Activated CD4-positive, alpha-beta T cell treated with anti-CD3 and anti-CD28 coated beads for 4 hours (primary cell): ENCODE measurements at places on chromosomes 16 and 17.

GRCh38 chr17:41326173-41327145, 10.9 kb upstream of the KRTAP17-1 start:
- no peak for DNase-seq

GRCh38 chr17:36153895-36154610, 22.4 kb downstream of the TBC1D3B start:
- no peak for DNase-seq

GRCh38 chr17:17846003-17846402, 9.2 kb upstream of the SREBF1 start:
- DNase-seq = no peak

- no peak for DNase-seq
These were observed 19.7 kb upstream of the RCVRN start for GRCh38 chr17:9924735-9925191.

- no peak for DNase-seq
These were observed 162.9 kb downstream of the SEC14L1 start for GRCh38 chr17:77303620-77304019.

- DNase-seq = no peak
These were observed 45.8 kb upstream of the ARHGAP17 start for GRCh38 chr16:25060920-25061319.

GRCh38 chr16:51818342-51818944, 667.4 kb upstream of the SALL1 start:
- no peak for DNase-seq

GRCh38 chr17:30238387-30239088, 3.0 kb upstream of the SLC6A4 start:
- DNase-seq = no peak

GRCh38 chr16:19196871-19197270, 28.8 kb downstream of the SYT17 start:
- no peak for DNase-seq

GRCh38 chr17:33964344-33964979, 290.6 kb upstream of the CCL2 start:
- no peak for DNase-seq

DNA sequence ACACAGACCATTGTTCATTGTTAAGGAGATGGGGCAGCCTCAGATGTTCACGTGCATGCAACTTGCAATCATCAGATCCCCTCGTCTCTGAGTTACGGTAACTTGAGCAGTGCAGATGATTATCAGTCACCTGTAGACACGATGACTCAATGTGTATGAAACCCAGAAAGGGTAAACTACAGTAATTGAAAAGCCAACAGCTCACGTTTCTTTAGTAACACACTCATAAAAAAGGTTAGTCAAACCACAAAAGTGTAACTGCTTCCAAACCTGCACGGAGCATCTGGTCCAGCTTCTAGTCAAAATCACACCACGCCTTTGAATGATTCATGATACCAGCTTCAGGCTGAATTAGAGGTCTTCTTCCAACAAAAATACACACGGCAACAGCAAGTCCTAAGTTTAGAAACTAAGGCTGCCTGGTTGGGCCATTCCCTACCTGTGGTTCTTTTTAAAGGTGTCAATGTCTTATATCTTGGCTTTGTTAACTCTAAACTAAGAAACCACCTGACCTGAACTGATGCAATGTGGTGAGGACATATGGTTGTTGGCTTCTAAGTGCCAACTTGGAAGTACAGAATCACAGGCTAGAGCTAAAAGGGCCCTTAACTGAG, 32.3 kb downstream of the GRB7 start:
- peak; percentile 68 for DNase-seq

DNA sequence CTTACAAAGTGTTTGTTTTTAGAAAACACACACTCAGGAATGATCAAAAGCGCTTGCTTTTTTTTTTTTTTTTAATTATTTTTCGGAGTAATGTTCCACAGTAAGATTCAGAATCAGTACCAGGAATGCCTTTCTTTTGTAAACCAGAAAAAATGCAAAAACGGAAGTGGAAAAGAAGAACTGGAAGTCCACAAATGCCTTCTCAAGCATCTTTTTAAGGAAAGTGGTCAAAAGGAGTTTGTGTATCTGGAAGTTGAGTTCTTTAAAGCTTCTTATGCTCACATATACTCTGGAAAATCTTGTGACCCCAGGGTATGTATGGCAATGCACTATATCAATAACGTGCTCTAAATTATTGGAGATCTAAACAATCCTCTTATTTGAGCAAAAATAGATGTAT, 126.0 kb downstream of the ABCA8 start:
- no peak for DNase-seq

- DNase-seq = no peak
These were observed 10.8 kb upstream of the LPCAT2 start for GRCh38 chr16:55498101-55498500.

- no peak for DNase-seq
These were observed 34.0 kb downstream of the CCDC57 start for GRCh38 chr17:82178499-82179261.

DNA sequence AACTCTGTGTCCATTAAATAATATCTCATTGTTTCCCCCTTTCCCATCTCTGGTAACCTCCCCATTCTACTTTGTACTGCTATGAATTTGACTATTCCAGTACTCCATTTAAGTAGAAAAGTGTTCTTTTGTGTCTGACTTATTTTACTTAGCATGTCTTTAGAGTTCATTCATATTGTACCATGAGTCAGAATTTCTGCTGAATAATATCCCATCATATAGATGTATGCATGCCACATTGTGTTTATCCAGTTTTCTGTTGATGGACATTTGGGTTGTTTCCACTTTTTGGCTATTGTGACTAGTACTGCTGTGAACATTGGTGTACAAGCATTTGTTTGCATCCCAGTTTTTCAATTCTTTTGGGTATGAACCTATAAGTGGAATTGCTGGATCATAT, 6.0 kb downstream of the PPM1D start:
- DNase-seq = no peak

DNA sequence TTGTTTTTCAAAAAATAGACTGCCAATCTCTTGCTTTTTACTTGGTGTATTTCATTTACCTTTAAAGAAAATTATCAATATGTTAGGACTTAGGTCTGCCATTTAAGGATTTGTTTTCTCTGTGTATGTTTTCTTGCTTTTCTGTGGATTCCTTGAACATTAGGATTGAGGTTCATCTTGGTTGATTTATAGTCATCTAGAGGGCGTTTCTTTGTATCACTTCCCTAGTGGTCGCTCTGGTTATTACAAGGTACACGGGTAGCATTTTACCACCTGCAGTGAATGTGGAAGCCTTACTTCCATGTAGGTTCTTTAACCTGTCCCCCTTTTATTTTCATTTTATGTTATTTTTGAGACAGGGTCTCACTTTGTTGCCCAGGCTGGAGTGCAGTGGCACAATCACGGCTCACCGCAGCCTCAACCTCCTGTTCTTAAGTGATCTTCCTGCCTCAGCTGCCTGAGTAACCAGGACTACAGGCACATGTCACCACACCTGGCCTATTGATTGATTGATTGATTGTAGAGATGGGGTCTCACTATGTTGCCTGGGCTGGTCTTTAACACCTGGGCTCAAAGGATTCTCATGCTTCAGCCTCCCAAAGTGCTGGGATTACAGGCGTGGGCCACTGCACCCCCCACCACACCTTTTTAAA, 35.2 kb upstream of the CBX4 start:
- peak; percentile 33 for DNase-seq

- peak; percentile 39 for DNase-seq
These were observed at the start of gene EME2 for GRCh38 chr16:1772362-1772907. Gene EME2, plus strand, starts transcription at chr16:1772810. Its CDS starts 418 bp downstream, at chr16:1773228.

- no peak for DNase-seq
These were observed 57.5 kb upstream of the DOC2B start for GRCh38 chr17:238964-239259.

DNA sequence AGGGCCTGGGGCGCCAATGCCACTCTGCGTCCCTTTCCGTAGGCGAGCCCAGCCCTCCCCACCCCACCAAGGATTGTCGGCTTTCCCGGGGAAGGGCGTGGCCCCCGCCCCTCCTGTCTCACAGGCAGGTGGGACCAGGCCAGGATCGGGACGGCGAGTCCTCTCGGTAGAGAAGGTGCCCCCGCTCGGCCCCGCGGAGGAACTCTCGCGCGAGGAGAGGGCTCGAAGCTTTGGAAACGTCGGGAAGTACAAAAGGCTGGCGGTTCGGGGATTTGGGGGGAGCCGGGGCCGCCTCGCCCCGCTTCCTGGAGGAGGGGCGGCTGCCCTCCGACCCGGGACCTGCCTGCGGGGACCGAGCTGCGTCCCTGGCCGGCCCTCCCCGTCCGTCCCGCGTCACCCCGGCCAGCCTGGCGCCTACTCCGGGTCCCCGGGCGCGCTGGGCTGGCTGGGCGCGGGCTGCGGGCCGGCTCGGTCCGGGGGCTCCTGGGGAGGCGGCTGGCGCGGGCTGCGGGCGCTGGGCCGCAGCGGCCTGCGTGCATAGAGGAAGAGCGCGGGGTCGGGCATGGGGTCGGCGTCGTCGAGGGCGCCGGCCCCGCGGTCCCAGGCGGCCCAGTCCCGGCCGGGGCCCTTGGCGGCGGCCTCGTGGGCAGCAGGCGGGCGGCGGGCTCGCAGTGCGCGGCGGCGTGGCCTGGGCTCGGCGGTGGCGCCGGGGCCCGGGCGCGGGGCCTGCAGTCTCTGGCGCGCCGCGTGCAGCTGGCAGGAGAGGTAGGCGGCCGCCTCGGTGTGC, 12.6 kb upstream of the CLUH start:
- DNase-seq = no peak

GRCh38 chr17:81239714-81240555, 817 bp downstream of the NDUFAF8 start:
- DNase-seq = peak; percentile 52

DNA sequence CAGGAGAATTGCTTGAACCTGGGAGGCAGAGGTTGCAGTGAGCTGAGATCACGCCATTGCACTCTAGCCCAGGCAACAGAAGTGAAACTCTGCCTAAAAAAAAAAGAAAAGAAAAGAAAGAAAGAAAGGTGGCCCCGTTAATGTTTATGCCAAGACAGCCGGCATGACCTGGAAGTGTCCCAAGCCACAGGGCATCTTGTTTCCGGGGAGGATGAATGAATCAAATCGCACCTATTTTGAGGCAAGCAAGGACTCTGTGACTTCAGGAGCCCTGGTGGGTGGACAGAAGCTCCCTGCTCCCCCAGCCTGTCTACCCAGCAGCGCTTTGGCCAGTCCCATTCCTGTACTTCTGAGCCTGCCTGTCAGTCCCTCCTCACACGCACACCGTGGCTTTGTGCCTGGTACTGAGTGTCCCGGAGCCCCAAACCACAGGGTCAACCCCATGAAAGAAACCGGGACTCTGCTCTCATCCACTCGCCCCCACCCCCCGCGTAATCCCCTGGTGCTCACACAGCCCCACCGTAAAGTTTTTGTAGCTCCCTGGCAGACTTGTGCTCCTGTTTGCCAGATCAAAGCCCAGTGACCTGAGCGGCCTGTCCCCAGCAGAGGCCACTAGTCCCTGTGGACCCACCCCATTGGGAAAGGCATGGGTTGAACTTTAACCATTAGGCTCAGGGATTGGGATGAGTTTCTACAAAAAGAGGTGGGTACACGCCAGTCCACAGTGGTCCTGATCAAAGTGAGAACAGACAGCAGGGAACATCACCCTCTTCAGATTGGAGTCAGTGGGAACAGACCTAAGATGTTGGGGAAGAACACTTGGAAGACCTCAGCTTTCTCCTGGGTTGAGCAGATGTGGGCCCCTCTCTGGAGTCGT, 19.3 kb downstream of the CD2BP2 start:
- no peak for DNase-seq

GRCh38 chr17:8322061-8322460, 12.0 kb downstream of the ARHGEF15 start:
- no peak for DNase-seq

- DNase-seq = no peak
These were observed 118.2 kb upstream of the ZNF750 start for GRCh38 chr17:82957961-82958561.

GRCh38 chr16:15759070-15759469, 97.8 kb downstream of the MYH11 start:
- DNase-seq = no peak

DNA sequence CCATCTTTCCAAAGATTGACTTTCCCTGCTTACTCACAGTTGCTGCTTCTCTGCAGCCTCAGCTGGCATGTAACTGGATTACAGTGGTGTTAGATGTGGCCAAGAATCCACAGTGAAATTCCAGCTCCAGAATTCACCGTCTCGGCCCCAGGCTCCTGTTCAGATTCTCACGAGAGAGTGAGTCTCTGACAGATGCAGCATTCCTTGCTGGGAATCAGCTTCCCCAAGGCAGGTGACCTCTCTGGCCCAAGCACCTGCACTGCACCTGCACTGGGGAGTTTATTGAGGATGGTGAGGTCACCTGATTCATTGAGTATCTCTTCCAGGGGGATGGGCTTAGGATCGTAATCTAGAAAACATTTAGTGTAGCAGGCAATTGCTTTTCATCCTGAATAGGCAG, 600.5 kb upstream of the RBFOX1 start:
- no peak for DNase-seq

- no peak for DNase-seq
These were observed 758 bp upstream of the UBALD2 start for GRCh38 chr17:76264425-76264754.

DNA sequence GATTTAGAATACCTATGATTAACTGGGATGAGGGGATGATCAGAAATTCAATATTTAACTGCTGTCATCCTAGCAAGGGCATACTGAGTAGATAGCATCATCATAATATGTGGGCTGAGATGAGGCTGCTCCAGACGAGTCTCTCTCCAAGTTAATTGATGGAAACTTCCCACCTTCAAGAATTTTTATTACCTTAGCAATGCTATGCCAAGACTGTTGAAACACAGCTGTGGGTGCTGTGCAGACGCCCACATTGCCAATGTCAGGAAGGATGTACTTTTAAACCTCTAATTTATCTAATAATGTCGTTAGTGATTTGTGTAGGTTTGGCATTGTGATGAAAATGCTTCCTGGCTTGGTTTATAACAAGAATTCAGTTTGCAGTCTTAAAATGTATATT, 170.4 kb downstream of the TRIM37 start:
- no peak for DNase-seq
